ENCODE measurements at places on chromosomes 7 and 10.

DNA sequence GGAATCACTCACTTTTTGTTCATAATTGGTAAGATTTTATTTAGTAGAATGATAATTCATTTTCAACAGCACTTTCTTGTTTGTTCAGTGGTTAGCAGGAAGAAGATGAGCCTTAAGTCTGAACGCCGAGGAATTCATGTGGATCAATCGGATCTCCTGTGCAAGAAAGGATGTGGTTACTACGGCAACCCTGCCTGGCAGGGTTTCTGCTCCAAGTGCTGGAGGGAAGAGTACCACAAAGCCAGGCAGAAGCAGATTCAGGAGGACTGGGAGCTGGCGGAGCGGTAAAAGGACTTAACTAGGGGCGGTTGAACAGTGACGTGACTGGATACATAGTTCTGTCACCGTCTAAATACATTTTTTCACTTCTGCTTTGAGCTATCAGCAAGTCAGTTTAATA is 31.3 kb downstream of the RABGEF1 start:
- no peak for DNase-seq

GRCh38 chr10:34407324-34407805 is 407.7 kb downstream of the PARD3 start:
- no peak for DNase-seq

- DNase-seq, result peak; percentile 70
Observed at GRCh38 chr10:13659887-13660550, 73.3 kb downstream of the PRPF18 start.

GRCh38 chr7:21923658-21924057 is 22.0 kb downstream of the CDCA7L start:
- no peak for DNase-seq

DNA sequence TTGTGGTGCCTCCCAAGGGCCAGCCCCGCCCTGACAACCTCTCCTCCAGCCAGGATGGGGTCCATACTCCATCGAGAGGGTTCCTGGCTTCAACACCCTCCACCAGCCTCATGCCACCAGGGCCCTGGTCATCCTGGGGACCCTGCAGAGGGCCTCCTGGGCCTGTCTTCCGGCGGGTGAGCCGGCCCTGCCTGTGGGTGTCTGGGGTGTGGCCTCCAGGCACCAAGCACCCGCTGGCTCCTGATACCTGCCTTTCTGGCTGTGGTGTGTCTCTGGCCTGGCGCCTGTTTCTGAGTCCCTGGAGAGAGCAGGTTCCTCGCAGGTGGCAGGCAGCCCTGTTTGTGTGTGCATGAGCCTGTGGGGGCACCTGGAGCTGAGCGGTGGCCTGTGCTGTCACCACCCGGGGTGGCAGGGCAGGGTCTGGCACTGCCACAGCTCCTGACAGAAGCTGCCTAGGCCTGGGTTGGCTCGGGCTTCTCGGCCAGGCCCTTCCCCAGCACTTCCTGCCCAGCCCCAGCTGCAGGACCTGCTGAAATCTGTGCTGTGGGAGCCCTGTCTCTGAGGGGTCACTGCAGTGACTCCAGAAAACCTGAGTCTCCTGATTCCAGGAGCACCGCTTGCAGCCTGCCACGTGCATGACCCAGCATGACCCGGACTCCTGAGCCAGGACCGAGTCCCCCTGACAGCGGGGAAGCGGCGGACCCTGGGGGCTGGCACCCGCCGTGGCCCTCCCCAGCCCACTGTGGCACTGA is 18.4 kb downstream of the ADAM8 start:
- DNase-seq, result peak; percentile 62

GRCh38 chr7:102891693-102892261 is 21.0 kb upstream of the LRRC17 start:
- DNase-seq, result no peak

GRCh38 chr10:70137135-70137534 is 4.5 kb upstream of the AIFM2 start:
- no peak for DNase-seq

GRCh38 chr10:37712489-37713131 is 144.8 kb downstream of the ZNF248 start:
- DNase-seq, result no peak

- peak; percentile 89 for DNase-seq
Observed at GRCh38 chr10:79286318-79286951, 60.8 kb upstream of the PPIF start.

GRCh38 chr7:153398370-153398769 is 638.8 kb downstream of the ACTR3B start:
- no peak for DNase-seq

- DNase-seq, result peak; percentile 96
Observed at GRCh38 chr7:23474094-23474828, 4.0 kb upstream of the IGF2BP3 start.

DNA sequence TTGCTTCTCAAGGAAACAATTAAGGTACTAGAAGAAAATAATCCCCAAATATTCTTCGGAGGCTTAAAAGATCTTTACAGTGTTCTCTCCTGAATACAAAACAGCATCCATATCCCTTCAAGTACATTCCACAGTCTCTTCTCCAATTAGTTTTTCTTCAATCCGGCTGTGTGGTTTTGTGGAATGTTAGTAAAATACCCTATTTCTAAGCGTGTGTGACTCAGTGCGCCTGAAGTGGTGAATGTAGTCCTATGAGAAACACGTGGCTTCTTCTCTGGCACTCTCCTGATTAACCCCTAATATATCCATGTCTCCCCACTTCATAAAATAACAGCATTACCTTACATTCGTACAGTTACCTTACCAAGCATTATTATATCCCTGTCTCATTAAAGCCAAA is 570.2 kb downstream of the ARL4A start:
- DNase-seq, result no peak

DNA sequence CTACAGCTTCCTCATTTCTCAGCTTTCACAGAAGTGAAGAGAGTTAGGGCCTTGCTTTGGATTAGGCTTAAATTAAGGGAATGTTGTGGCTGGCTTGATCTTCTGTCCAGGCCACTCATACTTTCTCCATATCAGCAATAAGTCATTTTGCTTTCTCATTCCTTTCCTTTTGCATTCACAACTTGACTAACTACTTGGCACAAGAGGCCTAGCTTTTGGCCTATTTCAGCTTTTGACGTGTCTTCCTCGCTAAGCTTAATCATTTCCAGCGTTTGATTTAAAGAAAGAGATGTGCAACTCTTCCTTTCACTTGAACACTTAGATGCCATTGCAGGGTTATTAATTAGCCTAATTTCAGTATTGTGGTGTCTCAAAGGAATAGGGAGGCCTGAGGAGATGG is 712.0 kb downstream of the INHBA start:
- DNase-seq, result no peak

GRCh38 chr10:49744091-49744685 is 17.9 kb downstream of the OGDHL start:
- DNase-seq, result no peak

- DNase-seq, result peak; percentile 63
Observed at GRCh38 chr7:117588352-117588794, 108.5 kb downstream of the CFTR start.

DNA sequence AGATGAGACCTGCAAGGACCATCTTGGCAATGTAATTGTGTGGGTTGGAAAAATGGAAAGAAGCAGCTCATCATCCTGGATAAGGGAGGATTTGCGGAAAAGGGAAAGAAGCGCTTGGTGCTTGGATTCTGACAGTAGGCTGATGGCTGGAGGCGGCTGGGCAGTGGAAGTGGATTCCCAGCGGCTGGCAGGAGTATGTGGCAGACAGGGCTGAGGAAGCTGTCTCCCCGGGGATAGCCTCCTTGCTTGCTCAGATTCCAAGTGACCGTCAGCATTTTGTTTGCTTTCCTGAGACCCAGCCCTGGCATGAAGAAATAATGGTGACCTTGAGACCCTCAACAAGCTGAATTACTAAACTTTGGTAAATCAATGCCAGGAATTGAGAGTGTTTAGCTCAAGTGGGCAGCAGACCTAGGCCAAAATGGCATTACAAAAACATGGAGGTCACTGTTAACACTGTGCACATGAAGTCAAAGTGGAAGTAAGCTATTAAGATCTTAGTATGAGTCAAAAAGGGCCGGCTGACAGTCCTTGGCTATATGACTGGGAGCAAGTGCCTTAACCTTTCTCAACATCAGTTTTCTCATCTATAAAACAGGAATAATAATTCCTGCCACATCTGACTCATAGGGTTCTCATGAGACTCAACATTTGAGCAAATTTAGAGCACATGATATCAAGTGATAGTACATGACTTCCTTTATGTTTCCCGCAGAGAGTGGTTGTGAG is 21.3 kb downstream of the SLC25A28 start:
- no peak for DNase-seq

GRCh38 chr7:74064696-74065095 is 18.9 kb upstream of the LIMK1 start:
- DNase-seq, result no peak

GRCh38 chr10:69045441-69046300 is 42.2 kb upstream of the SRGN start:
- DNase-seq, result peak; percentile 88

DNA sequence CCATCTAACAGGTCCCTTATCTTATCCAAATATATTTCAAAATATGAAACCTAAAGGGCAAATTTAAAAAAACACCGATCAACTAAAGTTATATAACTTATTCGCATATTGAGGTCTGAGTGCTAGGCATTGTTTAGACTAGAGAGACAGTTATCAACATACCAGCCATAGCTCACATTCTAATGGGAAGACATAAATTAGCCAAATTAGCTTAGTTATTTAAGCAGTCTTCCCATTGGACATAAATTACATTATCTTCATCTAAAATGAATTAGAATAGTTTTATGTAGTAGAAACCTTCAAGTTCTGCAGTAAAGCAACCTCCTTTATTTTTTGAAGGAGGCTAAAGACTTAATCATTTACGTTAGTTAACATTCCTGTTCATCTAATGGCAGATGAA is 17.4 kb downstream of the KIF5B start:
- no peak for DNase-seq

All from activated CD4-positive, alpha-beta T cell treated with anti-CD3 and anti-CD28 coated beads, Interleukin-2, Interleukin-6, amounts not matched to agents 100 ng/mL and 50 ng/mL, durations not matched to agents 16 hours and 8 hours (primary cell).